Activated CD4-positive, alpha-beta T cell treated with anti-CD3 and anti-CD28 coated beads, Interleukin-2, amount 10 ng/mL, durations not matched to agents 24 days and 14 days (primary cell): ENCODE measurements at places on chromosomes 4 and X. TPM values are rescaled to one million over a fixed set of nuclear protein-coding genes. Genes with fewer than 3 reads are reported as not detected.

The DMRTC1B gene
- not detected in 2 replicates for total RNA-seq

The MAGEA4 gene
- total RNA-seq, result not detected in 2 replicates

The PLXNA3 gene
- total RNA-seq, result 48.3 and 55.9 TPM in 2 replicates

The CCKAR gene
- total RNA-seq, result not detected in 2 replicates

The CFAP47 gene
- not detected in 2 replicates for total RNA-seq

The BEX4 gene
- total RNA-seq, result 4.2 and 5.9 TPM in 2 replicates

GRCh38 chrX:43016021-43016420 is 238.1 kb upstream of the PPP1R2C start:
- H3K4me3 ChIP-seq, result no peak overlapping the region
- H3K27ac ChIP-seq, result no peak overlapping the region
- no peaks in the 10 kb centered on the region for H3K27me3 ChIP-seq
- no peaks in the 10 kb centered on the region for H3K4me1 ChIP-seq
- DNase-seq, result no peak

DNA sequence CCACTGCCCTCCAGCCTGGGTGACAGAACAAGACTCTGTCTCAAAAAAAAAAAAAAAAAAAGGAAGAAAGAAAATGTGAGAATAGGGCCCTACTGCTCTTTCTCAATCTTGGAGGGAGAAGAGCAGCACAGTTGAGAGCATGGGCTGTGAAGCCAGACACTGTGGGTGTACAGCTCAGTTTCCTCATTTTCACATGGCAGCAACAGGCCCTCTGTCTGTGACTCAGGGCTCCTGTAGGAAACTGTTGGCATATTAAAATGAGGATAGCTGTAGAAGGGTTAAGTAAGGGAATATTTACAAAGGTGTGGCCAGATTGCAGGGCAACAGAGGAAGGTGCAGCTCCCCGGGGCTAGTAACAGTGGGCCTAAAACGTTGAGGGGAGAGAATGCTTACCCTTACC is 3.4 kb downstream of the AKAP14 start:
- no peaks in the 10 kb centered on the region for H3K27me3 ChIP-seq
- H3K27ac ChIP-seq, result no peak overlapping the region
- no peaks in the 10 kb centered on the region for H3K36me3 ChIP-seq

GRCh38 chr4:126937846-126938422 is 694.8 kb upstream of the INTU start:
- no peaks in the 10 kb centered on the region for H3K4me1 ChIP-seq
- no peak for DNase-seq
- H3K27ac ChIP-seq, result no peak overlapping the region
- no peak overlapping the region for H3K4me3 ChIP-seq
- no peaks in the 10 kb centered on the region for H3K36me3 ChIP-seq

DNA sequence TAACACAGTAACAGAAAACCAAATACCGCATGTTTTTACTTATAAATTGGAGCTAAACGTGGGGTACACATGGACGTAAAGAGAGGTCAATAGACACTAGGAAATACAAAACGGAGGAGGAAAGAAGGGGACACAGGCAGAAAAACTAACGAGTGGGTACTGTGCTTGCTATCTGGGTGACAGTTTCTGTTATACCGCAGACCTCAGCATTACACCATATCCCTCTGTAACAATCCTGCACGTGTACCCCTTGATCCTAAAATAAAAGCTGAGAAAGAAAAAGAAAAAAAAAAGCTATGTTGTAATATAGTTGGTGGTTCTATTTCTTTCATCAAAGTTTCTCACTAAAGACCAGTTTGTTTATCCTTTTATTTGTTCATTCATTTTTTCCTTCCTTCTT is 47.9 kb upstream of the UNC5C start:
- no peak overlapping the region for H3K4me3 ChIP-seq
- peak; percentile 9 for DNase-seq
- no peak overlapping the region for H3K27ac ChIP-seq
- peaks cover 11% of the 10 kb centered on the region for H3K4me1 ChIP-seq

GRCh38 chr4:73707918-73708577 is 32.3 kb upstream of the CXCL8 start:
- no peaks in the 10 kb centered on the region for H3K36me3 ChIP-seq
- DNase-seq, result peak; percentile 58

DNA sequence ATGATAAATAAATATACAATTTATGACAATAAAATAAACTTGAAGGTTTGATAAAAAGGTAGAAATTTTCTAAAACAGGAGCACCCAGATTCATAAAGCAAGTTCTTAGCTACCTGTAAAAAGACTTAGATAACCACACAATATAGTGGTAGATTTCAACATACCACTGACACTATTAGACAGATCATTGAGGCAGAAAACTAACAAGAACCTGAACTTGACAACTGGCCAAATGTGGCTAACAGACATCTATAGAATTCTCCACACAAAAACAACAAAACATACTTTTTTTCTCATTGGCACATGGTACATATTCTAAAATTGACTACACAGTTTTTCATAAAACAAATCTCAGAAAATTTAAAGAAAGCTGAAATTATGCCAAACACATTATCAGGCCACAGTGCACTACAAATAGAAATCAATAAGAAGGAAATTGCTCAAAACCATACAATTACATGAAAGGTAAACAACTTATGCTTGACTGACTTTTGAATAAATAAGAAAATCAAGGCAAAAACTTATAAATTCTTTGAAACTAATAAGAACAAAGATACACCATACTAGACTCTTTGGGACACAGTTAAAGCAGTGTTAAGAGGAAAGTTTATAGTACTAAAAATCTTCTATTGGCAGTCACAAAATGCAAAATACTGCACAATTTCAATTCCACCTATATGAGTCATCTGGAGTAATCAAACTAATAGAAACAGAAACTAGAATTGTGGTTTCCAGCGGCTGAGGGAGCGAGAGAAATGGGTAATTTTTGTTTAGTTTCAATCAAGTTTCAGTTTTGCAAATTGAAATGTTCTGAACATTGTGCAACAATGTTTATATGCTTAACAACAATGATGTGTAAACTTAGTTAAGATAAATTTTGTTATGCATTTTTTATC is 925.6 kb downstream of the SH3BGRL start:
- no peaks in the 10 kb centered on the region for H3K36me3 ChIP-seq
- H3K27me3 ChIP-seq, result no peaks in the 10 kb centered on the region
- no peak overlapping the region for H3K27ac ChIP-seq
- no peak for DNase-seq
- H3K4me1 ChIP-seq, result no peaks in the 10 kb centered on the region
- H3K4me3 ChIP-seq, result no peak overlapping the region

GRCh38 chr4:2867758-2868491 is 24.3 kb downstream of the ADD1 start:
- peaks cover 34% of the 10 kb centered on the region for H3K4me1 ChIP-seq
- peak overlapping the region; percentile 0 for H3K27ac ChIP-seq
- H3K36me3 ChIP-seq, result peaks cover 4% of the 10 kb centered on the region
- no peak overlapping the region for H3K4me3 ChIP-seq
- DNase-seq, result no peak
- no peaks in the 10 kb centered on the region for H3K27me3 ChIP-seq

- H3K36me3 ChIP-seq, result no peaks in the 10 kb centered on the region
- no peak overlapping the region for H3K4me3 ChIP-seq
- peak; percentile 54 for DNase-seq
- H3K27ac ChIP-seq, result no peak overlapping the region
Measured at GRCh38 chrX:151722241-151722846, 6.5 kb downstream of the FATE1 start.

DNA sequence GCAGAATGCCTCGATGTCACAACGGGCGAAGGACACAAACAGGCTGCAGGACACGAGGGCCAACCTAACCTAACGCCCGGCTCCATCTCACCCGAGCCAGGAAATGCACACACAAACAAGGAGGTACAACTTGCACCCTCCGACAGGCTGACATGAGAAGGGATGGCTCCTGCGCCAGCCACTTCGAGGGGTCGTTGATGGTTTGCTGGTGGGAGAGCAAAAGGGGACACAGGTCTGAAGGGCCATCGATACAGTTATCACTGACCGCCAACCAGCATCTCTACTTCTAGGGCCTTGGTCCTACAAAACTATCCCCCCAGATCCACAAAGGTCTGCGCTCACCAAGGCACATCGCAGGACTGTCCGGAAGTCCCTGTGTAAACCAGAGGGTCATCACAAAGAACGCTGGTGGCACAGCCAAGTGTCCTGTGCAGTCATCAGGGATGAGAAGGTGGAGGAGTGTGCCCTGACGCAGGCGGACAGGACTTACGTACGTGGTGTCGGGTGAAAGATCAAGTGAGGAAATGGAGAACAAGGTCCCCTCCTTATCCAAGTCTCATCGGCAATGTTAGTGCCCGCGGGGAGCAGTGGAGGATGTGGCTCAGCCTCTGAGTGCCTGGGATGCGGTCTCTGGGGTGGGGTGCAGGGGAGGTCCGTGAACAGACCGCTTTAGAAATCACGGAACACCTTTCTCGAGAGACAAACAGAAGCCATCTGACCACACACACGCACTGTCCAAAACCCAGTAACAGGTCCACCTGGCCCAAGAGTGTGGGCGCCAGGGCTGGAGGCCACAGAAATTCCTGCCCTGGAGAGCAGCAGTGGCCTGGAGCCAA is 7.0 kb downstream of the MXD4 start:
- H3K36me3 ChIP-seq, result no peaks in the 10 kb centered on the region
- no peak overlapping the region for H3K4me3 ChIP-seq
- H3K27me3 ChIP-seq, result no peaks in the 10 kb centered on the region

GRCh38 chr4:56288663-56289062 is 98.6 kb downstream of the AASDH start:
- no peak overlapping the region for H3K4me3 ChIP-seq
- peaks cover 12% of the 10 kb centered on the region for H3K27me3 ChIP-seq
- H3K27ac ChIP-seq, result no peak overlapping the region
- H3K36me3 ChIP-seq, result no peaks in the 10 kb centered on the region

- no peak overlapping the region for H3K27ac ChIP-seq
- H3K27me3 ChIP-seq, result no peaks in the 10 kb centered on the region
- DNase-seq, result no peak
- no peak overlapping the region for H3K4me3 ChIP-seq
- no peaks in the 10 kb centered on the region for H3K4me1 ChIP-seq
Measured at GRCh38 chrX:130704053-130705038, 198.7 kb downstream of the ENOX2 start.

- no peak overlapping the region for H3K4me3 ChIP-seq
- no peaks in the 10 kb centered on the region for H3K36me3 ChIP-seq
- no peaks in the 10 kb centered on the region for H3K27me3 ChIP-seq
- DNase-seq, result no peak
- no peak overlapping the region for H3K27ac ChIP-seq
Measured at GRCh38 chrX:42098900-42099299, 175.5 kb upstream of the CASK start.

- no peak overlapping the region for H3K27ac ChIP-seq
- DNase-seq, result no peak
- no peak overlapping the region for H3K4me3 ChIP-seq
Measured at GRCh38 chr4:5756271-5756670, 45.3 kb downstream of the EVC start.

GRCh38 chr4:81237791-81238190 is 22.8 kb upstream of the PRKG2 start:
- no peak overlapping the region for H3K27ac ChIP-seq
- H3K36me3 ChIP-seq, result no peaks in the 10 kb centered on the region
- no peak overlapping the region for H3K4me3 ChIP-seq
- H3K4me1 ChIP-seq, result no peaks in the 10 kb centered on the region
- no peaks in the 10 kb centered on the region for H3K27me3 ChIP-seq

- H3K36me3 ChIP-seq, result no peaks in the 10 kb centered on the region
- peaks cover 1% of the 10 kb centered on the region for H3K4me1 ChIP-seq
- no peak overlapping the region for H3K27ac ChIP-seq
- peaks cover 45% of the 10 kb centered on the region for H3K27me3 ChIP-seq
- no peak for DNase-seq
- H3K4me3 ChIP-seq, result no peak overlapping the region
Measured at GRCh38 chr4:6308899-6309643, 39.4 kb downstream of the WFS1 start.
